ENCODE measurements at places on chromosomes 6 and 20.

DNA sequence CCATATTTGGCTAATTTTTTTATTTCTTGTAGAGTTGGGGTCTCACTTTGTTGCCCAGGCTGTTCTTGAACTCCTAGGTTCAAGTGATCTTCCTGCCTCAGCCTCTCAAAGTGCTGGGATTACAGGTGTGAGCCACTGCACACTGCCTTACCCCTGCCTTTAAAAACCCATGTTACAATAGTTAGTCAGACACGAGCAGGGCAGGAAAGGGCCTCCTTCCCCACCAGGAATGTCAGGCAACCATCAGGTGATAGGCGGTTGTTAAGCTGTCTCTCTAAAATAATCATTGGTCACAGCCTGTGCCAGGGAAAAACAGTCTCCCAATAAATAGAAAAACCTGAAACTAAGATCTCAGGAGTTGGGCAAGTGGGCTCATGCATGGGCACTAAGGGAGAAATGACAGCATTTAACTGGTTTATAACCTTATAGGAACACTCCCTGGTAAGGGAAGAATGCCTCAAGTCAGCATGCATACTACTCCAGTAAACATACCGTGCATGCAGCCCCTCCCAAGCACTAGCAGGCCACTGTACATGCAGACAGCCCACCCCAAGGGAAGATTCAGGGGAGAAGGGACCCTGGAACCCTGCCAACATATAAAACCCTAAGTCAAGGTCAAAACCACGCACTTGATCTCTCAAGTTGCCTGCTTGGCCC is 8.4 kb downstream of the OR2H2 start:
- DNase-seq: no peak

GRCh38 chr6:5142131-5142530 is 57.0 kb downstream of the PPP1R3G start:
- no peak for DNase-seq

- DNase-seq: no peak
These were observed 44.4 kb downstream of the CDS2 start for GRCh38 chr20:5171064-5171789.

DNA sequence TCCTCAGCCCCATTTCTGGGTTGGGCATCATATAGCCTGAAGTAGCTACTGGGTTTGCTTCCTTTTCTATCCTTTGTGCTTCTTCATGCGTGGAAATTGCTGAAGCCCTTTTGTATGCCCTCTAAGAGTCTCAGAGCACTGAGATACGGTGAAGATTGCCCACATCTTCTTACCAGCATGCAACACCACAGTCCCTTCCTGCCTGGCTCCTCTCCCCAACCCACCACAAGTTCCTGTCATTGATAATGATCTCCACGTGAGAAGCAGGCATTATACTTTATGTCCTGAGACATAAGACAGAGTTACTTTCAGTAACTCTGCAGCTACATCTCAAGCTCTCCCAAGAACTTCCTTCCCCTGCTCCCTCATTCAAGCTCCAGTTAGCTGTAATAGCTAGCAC is 15.8 kb upstream of the PLCB4 start:
- no peak for DNase-seq

DNA sequence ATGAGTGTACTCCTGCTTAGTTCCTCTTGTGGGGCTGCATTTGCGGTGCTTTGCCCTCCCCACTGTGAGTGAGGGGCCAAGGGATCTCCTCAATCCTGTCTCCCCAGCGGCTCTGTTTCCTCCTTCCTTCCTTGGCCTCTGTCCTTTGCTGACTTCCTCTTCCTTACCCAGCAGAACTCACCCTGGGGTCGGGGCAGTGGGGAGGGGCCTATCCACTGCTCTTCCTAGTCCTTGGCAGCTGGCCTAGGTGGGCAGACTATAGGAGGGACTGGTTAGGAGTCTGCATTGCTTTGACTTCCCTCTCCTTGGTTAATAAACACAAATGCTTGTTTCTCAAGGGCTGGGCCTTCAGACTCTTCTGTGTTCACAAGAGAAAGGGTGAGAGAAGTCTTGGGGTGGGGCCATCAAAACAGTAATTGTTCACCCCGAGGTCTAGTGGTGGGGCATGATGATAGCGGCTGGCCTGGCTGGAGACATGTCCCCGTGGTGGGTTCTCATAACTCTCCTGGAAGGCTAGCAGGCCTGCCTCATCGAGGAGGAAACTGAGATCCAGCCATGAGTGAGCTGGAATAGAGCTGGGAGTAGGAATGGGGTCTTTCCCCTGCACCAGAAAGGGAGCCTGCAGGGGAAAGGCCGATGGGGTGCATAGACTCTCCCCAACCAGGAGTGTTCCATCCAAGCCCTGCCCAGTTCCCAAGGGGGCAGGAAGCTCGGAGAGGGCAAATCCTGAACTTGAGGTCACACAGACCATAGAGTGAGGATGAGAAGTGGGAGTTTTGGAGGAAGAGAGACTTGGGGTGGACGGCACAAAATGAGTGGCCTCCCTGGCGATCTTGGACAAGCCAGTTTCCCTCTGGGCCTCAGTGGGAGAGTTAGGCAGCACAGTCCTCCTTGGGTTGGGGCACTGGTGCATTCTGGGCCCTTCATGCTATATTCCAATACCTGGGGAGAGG is 12.7 kb downstream of the FAM110A start:
- no peak for DNase-seq

GRCh38 chr6:27286141-27286540 is 25.9 kb downstream of the POM121L2 start:
- no peak for DNase-seq

DNA sequence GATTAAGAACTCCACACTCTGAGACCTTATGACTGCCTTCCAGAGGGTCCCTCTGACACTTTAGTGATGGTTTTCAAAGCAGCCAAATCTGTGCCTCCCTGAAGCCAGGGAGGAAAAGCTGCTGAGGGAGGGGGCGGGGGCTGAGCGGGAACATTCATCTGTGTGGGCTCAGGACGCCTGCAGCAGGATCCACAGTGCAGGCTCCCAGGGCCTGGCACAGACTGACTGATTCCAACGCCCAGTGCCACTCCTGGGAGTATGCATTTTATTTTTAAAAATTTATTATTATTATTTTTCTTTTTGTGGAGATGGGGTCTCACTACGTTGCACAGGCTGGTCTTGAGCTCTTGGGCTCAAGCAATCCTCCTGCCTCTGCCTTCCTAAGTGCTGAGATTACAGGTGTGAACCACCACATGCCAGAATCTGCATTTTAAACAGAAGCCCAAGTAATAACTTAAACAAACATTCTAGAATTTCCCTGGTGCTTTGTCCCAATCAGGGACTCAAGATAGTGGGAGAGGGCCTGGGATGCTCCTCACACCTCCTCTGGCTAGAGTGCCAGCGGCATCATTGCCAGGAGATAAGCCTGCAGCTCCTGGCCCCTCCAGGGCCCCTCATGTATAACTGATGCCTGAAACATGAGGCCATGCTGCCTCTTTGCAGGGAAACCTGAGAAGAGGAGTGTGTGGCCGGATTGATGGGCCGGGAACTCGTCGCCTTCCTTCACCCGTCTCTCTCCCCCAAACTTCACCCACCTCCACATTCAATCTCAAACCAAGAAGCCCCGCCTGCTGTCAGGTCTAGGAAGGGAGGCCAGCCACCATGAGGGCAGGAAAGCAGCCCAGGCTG is 438 bp upstream of the TMC2 start:
- DNase-seq: no peak

DNA sequence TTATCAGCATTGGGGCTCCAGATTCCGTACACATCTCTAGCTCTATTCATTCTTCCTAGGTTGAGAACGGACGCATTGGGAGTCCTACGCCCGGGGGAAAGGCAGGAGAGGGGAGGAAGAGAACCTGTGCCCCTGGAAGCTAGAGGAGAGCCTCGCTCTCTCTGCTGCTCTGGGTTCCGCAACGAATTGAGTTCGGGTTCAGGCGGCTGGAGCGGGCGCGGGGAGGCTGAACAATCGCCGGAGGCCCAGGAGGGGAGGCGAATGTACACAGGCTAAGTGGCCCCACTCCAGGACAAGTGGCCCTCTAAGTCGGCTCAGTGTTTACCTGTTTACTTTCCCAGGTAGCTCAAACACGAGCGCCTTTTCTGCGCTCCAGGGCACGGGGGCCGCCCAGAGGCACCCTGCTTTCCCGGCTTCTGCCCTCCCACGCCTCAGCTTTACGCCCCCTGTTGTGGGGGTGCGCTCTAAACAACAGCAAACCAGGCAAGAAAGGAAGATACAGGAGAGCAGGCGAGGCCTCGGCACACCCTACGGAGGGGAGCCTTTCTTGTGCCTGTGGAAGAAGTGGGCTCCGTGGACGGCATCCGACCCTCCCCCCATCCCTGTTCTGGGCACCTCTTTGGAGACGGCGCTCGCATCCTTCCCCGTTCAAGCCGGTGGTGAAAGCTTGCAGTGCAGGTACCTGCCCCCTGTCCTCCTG is 4.6 kb upstream of the NKX2-2 start:
- DNase-seq: no peak

- DNase-seq: no peak
These were observed 210.3 kb upstream of the FERMT1 start for GRCh38 chr20:6333110-6333509.

GRCh38 chr20:52843425-52843824 is 128.7 kb upstream of the TSHZ2 start:
- DNase-seq: no peak

- DNase-seq: no peak
These were observed 5.7 kb downstream of the CABLES2 start for GRCh38 chr20:62401331-62401779.

DNA sequence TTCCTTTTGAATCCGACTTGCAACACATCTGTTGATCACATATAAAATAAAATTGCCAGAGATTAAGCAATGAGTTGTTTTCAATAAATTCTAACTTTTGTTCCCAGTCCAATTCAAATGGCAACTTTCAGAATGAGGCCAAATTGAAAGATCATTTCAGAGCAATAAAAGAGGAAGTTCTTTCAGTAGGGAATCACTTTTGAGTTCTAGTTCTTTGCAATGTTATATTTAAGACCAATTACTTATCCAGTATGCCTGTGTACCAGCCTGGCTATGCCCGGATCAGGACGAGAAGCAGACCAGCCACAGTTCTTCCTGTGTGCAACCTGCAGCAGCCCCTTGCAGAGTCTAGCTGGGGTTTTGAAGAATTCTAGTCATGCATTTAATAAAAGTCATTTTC is 232.5 kb downstream of the BTBD9 start:
- no peak for DNase-seq

- DNase-seq: no peak
These were observed 146.3 kb downstream of the MANEA start for GRCh38 chr6:95723638-95724037.

- no peak for DNase-seq
These were observed 226.0 kb upstream of the SYNCRIP start for GRCh38 chr6:85868685-85869084.

GRCh38 chr6:89198235-89198634 is 18.9 kb downstream of the GABRR1 start:
- DNase-seq: no peak

DNA sequence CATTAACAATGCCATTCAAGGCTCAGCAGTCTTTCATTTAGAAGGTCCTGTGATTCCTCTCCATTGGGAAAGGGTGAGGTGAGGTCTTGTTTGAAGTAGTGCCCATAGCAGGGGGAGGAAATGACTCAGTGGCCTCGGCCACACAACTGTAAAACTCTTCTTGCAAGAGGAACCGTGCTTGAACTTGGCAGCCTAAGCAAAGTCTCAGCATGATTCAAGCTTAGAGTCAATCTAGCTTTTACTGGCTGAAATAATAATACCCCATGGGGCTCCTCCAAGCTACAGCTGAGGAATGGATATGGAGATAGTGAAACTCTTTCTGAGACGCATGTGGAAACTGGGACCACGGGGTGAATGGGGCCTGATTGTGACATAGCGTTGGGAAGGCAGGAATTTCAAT is 428.2 kb downstream of the BMP2 start:
- DNase-seq: no peak

- DNase-seq: no peak
These were observed 53.5 kb upstream of the GCLC start for GRCh38 chr6:53598265-53598907.

- no peak for DNase-seq
These were observed 28.9 kb downstream of the UTRN start for GRCh38 chr6:144314003-144314485.

- DNase-seq: no peak
These were observed 146.9 kb downstream of the MACROD2 start for GRCh38 chr20:14142171-14142570.

- no peak for DNase-seq
These were observed 65.4 kb downstream of the MYH7B start for GRCh38 chr20:35021063-35021462.

DNA sequence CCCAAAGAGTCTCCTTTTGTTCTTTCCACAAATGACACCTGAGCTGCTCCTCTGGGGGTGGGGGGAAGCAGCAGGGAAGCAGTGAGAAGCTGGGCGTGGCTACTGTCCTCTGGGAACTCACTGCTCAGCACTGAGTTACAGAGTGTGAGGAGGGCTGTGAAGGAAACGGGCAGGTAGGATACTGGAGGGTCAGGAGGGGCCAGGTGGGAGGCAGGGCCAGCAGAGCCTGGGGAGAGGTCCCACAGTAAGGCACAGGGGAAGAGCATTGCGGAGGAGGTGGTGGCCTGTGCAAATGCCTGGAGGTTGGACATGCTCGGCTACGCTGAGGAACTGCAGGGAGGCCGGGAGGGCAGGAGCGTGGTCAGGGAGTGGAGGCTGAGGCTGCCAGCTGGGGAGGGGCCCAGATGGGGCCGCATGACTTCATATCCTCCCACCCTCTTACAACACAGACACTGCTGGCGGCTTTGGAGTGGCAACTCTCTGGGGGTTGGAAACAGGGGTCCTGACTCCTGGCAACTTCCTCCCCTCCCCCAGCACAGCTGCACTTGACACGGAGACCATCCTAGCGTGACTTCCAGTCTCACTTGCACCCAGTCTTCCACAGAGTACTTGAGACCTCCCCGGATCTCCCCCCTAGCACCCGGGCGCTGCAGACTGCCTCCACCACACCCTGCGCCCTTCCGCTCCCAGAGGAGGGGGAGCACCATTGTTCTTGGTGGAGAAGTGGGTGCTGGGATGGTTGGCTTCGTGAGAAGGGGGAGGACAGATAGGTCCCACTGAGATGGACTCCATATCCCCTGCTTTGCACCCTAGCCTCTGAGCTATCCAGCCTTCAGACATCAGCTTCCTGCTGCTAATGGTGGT is 34.2 kb downstream of the RBM38 start:
- no peak for DNase-seq

DNA sequence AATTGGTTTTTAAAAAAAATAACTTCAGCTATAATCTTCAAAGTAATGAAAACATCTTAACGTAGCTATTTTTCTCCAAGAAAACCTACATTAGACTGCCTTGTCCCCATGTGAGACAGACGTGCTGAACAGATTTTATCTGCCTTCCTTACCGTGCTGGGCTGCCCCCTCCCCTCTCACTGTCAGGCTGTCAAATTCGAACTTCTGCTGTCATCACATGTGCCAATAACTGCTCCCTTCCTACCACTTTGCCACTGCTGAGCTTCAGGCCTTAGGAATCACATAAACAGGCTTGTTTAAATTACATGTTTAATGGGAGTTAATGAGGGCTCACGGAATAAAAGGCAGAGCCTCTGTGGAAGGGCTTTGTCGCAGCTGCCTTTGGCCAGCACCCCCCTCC is 77.0 kb upstream of the NHSL1 start:
- DNase-seq: no peak

- no peak for DNase-seq
These were observed 401.9 kb downstream of the THBS2 start for GRCh38 chr6:168851460-168852375.
